Suprapubic skin (tissue), 4 donors: ENCODE measurements at places on chromosomes 3 and 15. TPM values are rescaled to one million over a fixed set of nuclear protein-coding genes. Genes with fewer than 3 reads are reported as not detected.

The DNAH12 gene
- not detected for total RNA-seq

The THAP10 gene
- total RNA-seq: 0.87 TPM

The AADACL2 gene
- 33.5 TPM for total RNA-seq

The LRTM1 gene
- not detected for total RNA-seq

The AGTR1 gene
- total RNA-seq: 17.2 TPM

The CASR gene
- total RNA-seq: not detected

The CHRNA7 gene
- 1.1 TPM for total RNA-seq

The C2CD4B gene
- 2.0 TPM for total RNA-seq

The RETNLB gene
- not detected for total RNA-seq

The SERPINI2 gene
- total RNA-seq: 1.8 TPM

The CAMK2N2 gene
- total RNA-seq: not detected

The TTLL13 gene
- not detected for total RNA-seq

The AMIGO3 gene
- 3.3 TPM for total RNA-seq

The SCAPER gene
- 26.3 TPM for total RNA-seq

The CNTN4 gene
- total RNA-seq: 8.1 TPM

The SETD5 gene
- 272 TPM for total RNA-seq

The CPLX3 gene
- 0.47 TPM for total RNA-seq

The OR5K2 gene
- not detected for total RNA-seq

The PLCH1 gene
- total RNA-seq: 0.79 TPM

The NMB gene
- total RNA-seq: 2.2 TPM

The P2RY1 gene
- 13.5 TPM for total RNA-seq

The HGD gene
- 2.1 TPM for total RNA-seq

The CRABP1 gene
- 8.7 TPM for total RNA-seq

The PPP4R2 gene
- 38.4 TPM for total RNA-seq

The SPTBN5 gene
- 2.7 TPM for total RNA-seq

The NEK10 gene
- 3.4 TPM for total RNA-seq

The TRAT1 gene
- total RNA-seq: 0.76 TPM

The DLL4 gene
- 1.9 TPM for total RNA-seq

The GOLGA6A gene
- total RNA-seq: 2.8 TPM

The STIMATE gene
- total RNA-seq: 25.7 TPM

The RBPMS2 gene
- total RNA-seq: 1.1 TPM

The GOLGA8Q gene
- not detected for total RNA-seq

The TMC3 gene
- not detected for total RNA-seq

The PRR20G gene
- not detected for total RNA-seq
